ENCODE measurements at places on chromosomes 11 and 22.

DNA sequence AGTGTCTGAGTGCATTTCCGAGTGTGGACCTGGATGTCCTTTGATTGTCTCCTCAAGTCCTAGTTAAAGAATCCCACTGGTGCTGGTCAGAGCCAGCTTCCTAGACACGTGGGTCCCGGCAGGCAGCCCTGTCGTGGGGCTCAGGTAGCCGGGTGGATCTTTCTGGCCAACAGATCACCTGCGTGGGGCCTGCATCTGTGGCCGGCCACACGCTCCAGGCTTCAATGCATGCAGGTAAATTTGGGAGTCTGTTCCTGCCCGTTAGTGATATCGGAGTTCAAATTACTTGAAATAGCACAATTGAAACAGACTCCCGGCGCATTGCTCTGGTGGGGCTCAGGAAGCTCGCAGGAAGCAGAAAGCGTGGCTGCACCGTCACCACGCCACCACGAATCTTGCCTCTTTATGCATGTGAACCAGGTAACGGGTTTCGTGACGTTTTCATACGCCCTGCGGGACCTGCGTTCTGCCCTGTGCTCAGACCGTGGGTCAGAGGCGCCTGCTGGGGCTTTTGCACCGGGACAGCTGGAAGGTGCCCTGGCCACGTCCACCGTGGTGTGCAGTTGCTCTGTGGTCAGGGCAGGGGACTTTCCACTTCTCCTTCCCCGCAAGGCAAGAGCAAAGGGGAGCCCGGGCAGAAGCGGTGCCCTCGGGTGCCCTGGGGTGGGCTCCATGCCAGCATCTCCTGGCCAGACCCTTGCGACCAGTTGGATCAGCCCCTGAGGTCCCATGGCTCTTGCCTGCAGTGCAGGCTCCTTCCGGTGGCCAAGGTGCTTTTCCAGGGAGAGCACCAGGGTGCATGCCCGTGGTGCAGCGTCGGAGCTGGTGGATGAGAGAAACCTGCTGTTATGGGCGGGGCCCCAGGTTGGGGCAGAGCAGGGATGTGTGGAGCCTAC lies 803.5 kb downstream of the BRD1 start:
- no peak for DNase-seq

DNA sequence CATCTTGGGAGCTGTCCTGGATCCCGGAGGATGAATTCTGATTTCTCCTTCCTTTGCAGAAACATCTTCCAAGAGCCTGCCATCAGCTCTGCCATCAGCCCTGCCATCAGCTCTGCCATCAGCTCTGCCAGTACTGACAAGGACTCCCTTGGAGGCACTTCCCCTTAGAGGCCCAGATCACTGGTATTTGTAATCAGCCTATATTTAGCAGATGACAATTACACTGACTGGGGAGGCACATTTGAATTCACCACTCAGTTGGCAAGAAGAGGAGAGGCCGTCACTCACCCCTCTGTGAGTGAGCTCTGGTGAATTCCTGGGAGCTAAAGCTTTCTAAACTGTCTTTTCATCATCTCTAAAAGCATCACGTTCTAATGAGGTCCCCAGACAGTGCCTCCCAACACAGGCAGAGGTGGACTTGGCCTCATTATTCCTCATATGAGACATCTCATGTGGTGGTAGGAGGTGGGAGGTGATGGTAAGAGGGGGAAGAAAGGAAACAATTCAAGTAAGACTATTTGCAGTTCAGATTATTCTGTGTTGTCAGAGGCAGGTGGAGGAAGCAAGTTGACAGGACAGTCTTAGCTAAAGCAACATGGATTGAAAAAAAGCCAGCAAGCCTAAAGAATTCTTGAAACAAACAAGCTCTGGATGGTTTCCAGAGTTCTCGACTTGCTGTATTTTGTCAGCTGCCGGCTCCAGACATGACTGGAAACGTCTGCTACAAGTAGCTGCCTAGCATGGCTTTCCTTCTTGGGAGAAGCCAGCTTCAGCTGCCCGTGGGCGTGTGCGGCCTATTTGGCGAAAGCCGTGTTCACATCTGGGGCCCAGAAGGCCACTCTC lies 771.7 kb downstream of the TBC1D22A start:
- no peak for DNase-seq

GRCh38 chr11:35036639-35037038 lies 102.3 kb upstream of the CD44 start:
- DNase-seq, result peak; percentile 29

DNA sequence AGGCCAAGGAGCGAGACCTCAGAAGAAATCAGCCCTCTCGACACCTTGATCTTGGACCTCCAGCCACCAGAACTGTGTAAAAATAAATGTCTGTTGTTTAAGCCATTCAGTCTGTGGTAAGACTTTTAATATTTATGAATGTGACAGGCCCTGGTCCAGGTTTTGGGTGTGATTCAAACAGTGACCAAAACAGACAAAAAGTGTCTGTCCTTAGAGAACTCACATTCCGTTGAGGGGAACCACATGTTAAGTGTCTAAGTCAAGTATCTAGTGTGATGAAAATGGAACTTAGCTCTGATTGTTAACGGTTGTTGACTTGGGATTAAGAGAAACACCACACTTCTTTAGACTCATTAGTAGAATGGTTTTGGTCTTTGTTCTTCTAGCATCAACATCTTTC lies 22.2 kb downstream of the ATXN10 start:
- DNase-seq, result no peak

- DNase-seq, result peak; percentile 83
These were observed 889 bp downstream of the PLAAT4 start for GRCh38 chr11:63537293-63538101.

DNA sequence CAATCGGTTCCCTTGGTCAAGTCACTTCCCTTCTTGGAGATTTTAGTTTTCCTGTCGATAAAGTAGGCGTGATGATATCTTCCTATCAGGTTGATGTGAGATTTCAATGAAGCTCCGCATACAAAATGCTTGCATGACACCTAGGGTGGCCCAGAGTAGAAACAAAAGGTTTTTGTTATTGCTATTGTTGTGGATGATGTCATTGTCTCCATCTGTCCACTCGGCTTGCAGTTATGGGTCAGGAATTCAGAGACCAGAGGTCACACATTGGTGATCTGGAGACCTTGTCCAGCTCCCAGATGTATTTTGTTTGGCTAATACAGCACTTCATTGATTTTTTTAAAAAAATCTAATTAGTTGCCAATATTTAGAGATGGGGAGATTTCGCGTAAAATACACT lies 382.1 kb downstream of the MN1 start:
- peak; percentile 38 for DNase-seq

DNA sequence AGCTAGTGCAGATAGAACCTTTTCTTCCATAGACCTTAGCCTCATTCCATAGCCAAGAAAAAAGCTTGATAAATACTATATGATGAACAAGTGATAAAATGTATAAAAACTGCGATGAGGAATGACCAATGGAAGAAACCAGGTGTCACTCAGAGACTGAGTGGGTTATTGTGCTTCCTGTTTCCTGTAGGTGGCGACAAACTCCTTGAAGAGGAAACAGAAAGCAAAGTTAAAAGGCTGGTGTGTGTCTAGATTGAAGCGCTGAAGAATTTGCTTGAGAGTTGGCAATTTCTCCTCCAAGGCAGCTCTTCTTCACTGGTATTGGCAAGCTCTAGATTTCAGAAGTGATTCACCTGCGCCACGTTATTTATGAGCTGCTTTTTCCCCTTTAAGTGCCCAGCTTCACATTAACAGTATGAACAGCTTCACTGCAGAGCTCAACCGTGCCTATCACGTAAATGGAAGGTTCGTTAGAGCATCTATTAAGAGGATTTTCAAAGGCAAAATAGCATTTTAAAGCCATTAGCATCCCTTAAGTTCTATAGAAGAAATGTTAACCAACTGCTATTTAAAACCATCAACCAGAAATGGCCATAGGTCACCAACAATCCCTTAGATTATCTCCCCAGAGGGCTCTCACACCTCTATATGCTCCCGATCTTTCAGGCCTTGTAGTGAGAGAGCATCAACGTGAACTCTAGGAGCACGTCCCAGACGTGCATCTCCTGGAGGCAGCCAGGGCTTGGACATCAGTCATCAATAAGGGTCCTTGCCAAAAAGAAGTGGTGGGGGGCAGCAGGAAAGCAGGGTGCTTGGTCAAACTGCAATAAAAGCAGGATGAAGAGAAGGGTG lies 179.4 kb downstream of the CADM1 start:
- DNase-seq, result peak; percentile 50

DNA sequence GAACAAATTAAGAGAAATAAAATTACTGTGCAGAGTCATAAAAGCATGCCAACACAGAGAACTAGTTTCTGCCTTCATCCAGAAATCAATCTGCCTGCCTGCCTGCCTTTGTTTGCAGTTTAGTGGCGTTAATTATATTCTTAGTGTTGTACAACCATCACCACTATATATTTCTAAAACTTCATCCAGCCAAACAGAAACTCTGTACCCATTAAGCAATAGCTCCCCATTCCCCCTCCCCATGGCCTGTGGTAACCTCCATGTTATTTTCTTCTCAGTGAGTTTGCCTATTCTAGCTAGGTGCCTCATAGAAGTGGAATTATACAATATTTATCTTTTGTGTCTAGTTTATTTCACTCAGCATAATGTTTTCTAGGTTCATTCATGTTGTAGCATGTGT lies 183.2 kb upstream of the TBCEL start:
- DNase-seq, result no peak

- peak; percentile 34 for DNase-seq
These were observed at the start of gene CHRM4 for GRCh38 chr11:46391578-46392420. TSS of gene CHRM4 (minus strand) at chr11:46391776. CDS start at chr11:46386557, 5,219 bp downstream.

- DNase-seq, result no peak
These were observed 2.0 kb downstream of the ARHGEF17 start for GRCh38 chr11:73310076-73310475.

- DNase-seq, result peak; percentile 31
These were observed 15.9 kb downstream of the CYP2D6 start for GRCh38 chr22:42114721-42115120.

- DNase-seq, result no peak
These were observed 468.6 kb downstream of the BRD1 start for GRCh38 chr22:49359076-49359475.

DNA sequence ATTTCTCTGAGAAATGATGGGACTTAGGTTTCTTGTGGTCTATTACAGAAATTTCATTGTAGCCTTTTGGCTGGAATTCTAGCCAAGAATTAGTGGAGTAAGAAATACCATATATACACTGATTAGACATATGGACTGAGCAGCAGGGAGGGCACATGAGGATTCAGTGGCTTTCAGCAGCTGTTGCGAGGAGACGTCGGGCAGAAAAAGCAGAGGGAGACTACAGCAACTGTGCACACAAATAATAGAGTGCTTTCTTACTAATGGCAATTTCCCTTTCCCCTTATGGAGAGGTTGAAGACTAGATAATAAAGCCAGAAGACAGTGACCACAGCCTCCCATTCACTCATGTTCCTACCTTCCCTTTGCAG lies 35.4 kb upstream of the CCDC34 start:
- no peak for DNase-seq

DNA sequence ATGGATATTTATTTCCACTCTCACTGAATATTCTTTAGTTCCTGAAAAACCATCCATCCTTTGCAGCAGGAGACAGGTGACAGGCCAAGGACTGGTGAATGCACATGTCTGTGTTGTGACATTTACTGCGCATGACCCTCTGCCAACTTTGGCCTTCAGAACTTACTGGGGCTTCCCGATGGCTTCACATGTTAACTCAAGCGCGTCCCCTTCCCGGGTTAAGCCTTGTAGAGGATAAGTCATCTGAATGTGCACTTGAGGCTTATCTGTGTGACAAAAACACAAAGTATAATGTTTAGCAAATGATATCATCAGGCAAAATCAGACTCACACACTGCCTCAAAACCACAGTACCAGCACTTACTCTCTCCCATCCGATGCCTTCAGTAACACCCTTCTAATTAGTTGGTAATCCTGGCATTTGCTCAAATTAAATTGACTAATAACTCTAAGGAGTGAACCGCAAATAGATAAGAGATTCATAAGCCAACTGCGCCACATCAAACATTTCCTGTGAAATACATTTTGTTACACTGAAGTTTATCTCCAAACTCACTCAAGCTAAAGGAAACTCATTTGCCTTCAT lies 286.4 kb downstream of the CADM1 start:
- DNase-seq, result no peak

- DNase-seq, result peak; percentile 55
These were observed 31.3 kb downstream of the CEP57 start for GRCh38 chr11:95821640-95822039.
